Esophagus squamous epithelium (tissue), 5 donors: ENCODE measurements at places on chromosomes 3 and 15.

- DNase-seq, result no peak
Observed at GRCh38 chr15:89912674-89913396, at the start of gene ARPIN. Gene ARPIN, minus strand, starts transcription at chr15:89912952. Its CDS starts 117 bp downstream, at chr15:89912835.

- no peak for DNase-seq
Observed at GRCh38 chr3:166510382-166510781, 673.2 kb upstream of the BCHE start.

GRCh38 chr3:53989946-53990345, 98.3 kb upstream of the SELENOK start:
- DNase-seq, result no peak

DNA sequence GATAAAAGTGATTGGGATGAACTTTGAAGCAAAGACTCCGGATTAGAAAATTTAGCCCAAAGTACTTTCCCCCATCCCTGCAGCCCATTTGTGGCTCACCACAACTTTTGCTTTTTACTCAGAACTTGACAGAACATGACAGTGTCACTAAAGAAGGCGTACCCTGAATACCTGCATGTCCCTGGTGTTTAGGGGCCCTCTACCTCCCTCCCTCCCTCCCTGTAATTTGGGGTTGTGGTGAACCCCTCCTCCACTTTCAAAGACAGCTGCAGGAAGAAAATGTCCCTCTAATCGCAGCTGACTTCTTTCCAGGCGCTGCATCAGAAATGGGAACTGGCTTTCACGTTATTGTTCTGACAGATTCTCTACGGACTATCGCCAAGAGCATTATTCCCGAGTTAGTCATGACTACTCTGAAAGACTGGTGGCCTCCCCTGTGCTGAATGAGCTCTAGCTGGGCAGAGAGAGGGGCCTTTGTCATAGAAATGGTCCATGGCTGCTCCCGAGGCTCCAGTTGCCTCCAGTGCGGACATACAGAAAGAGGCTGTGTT, 93.2 kb upstream of the ARHGEF3 start:
- DNase-seq, result no peak

- no peak for DNase-seq
Observed at GRCh38 chr3:179068779-179069530, 2.7 kb downstream of the ZMAT3 start.

GRCh38 chr3:30048431-30048830, 558.0 kb upstream of the TGFBR2 start:
- DNase-seq, result no peak

- DNase-seq, result no peak
Observed at GRCh38 chr3:126782536-126782935, 78.5 kb downstream of the CHCHD6 start.

DNA sequence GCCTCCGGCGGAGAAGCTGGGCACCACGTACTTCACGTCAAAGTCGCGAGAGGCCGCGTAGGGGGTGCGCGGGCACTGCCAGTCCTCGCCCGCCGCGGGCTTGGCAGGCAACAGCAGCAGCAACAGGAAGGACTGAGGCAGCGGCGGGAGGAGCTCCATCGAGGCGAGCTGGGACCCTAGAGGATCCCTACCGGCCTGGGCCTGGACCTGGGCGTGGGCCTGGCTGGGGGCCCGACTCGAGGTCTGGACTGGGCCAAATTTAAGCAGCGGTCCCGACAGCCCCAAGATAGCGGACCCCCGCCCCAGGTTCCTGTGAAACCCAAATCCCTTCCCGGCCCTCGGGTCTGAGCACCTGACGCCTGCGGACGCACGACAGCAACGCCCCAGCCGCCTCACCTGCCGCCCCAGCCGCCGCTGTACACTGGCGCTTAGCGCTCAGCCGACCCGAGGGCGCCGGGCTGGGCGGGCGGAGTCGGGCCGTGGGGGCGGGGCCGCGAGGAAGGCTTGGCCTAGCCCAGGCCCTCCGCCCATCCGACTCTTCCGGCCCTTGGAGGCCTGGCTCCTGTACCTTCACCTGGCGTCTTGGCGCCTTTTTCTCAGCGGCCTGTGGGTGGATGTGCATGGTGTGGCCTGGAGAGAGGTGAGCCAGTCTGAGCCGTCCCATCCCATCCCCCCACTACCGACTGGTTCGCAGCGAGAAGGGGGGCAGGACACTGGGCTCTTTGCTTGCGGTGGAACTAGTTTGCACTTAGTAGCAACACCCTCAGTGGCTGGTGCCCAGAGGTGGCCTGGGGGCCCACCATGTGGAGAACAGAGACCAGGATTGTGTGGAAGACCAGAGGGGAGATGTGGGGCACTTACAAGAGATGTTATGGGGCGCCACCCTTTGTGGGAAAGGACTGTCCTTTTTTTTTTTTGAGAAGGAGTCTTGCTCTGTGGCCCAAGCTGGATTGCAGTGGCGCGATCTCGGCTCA, at the start of gene MST1R:
Gene MST1R (minus strand): TSS at position 423 of the 974 bp plus-strand sequence. CDS start 264 bp downstream, at position 159.
- DNase-seq, result peak; percentile 12

DNA sequence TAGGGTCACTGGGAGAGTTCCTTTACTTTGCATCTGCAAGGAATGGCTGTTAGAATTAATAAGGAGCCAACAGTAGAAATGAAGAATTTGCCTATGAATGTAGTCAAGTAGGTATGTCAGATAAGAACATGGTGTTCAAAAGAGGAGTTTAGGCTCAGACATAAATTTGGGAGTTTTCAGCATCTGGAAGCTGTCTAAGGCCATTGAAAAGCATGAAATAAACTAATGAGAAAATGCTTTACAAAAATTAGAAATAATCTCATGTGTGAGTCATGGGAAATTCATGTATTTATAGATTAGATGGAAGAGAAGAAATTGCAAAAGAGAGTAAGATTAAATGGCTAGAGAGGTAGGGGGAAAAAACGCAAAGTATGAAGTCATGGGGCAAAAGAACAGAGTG, 201.9 kb downstream of the DIPK2A start:
- DNase-seq, result no peak

DNA sequence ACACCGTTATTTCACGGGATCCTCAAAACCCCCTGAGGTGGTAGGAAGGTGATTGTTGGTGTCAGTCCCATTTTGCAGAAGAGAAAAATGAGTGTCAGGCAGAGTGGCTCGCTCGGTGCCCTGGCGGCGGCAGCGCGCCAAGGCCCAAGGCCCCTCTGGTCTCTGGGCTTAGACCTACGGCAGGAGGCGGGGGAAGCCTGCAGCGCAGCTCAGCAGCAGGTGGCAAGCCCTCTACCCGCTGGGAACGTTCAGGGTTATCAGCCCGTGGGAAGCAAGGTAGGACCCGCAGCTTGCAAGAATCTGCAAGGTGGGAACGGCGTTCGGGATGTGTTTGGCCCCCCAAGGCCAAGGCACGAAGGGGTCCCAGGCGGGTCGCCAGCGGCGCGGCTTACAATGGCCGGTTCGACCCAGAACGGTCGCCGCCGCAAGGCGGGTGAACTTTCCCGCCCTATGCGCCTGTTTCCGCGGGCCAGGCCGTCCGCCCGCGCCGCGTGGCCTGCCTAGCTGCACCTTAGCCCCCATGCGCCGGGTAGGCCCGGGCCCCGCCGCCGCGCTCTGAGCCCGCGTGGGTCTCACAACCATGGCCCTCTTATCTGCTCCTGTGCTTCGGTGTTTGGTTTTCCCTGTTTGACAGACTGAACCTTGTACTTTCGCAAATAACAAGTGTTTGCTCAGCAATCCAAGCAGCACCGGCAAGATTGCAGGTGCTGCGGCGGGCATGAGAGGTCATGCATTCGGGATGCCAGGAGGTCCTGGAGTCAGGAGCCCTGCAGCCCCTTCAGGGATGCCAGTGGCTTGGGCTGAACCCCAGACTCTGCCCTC, 39.7 kb downstream of the CCNL1 start:
- no peak for DNase-seq
